ENCODE measurements at places on chromosomes 12 and 14.

GRCh38 chr14:32468955-32469354 is 139.9 kb downstream of the AKAP6 start:
- DNase-seq: no peak

GRCh38 chr12:40325349-40325960 is 100.7 kb downstream of the LRRK2 start:
- no peak for DNase-seq

DNA sequence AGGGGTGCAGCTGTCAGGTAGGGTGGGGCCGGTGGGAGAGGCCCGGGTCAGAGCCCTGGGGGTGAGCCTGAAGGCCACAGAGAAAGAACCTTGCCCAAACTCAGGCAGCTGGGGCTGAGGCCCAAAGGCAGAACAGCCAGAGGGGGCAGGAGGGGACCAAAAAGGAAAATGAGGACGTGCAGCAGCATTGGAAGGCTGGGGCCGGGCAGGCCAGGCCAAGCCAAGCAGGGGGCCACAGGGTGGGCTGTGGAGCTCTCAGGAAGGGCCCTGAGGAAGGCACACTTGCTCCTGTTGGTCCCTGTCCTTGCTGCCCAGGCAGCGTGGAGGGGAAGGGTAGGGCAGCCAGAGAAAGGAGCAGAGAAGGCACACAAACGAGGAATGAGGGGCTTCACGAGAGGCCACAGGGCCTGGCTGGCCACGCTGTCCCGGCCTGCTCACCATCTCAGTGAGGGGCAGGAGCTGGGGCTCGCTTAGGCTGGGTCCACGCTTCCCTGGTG is 10.5 kb downstream of the MMP14 start:
- DNase-seq: no peak

GRCh38 chr12:1034243-1034642 is 43.2 kb downstream of the ERC1 start:
- no peak for DNase-seq

- no peak for DNase-seq
Observed at GRCh38 chr12:31574803-31575575, 15.9 kb downstream of the DENND5B start.

DNA sequence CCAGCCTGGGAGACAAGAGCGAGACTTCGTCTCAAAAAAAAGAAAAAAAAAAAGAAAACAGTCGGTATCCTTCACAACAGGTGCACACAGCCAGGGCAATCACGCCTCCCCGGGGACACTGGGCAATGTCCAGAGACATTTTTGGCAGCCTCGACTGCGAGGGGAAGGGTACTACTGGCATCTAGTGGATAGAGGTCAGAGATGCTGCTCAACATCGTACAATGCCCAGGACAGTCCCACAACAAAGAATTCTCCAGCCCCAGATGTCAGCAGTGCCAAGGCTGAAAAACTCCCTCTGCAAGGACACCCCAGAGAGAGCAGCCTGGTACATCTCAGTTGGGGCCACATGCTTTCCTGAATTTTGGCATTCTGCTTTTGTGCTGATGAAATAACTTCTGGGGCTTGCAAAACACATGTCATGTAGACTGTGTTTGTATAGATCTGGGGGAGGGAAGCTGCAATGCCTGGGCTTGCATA is 21.5 kb downstream of the ALDH2 start:
- no peak for DNase-seq
